ENCODE measurements at places on chromosomes 1 and 21.

DNA sequence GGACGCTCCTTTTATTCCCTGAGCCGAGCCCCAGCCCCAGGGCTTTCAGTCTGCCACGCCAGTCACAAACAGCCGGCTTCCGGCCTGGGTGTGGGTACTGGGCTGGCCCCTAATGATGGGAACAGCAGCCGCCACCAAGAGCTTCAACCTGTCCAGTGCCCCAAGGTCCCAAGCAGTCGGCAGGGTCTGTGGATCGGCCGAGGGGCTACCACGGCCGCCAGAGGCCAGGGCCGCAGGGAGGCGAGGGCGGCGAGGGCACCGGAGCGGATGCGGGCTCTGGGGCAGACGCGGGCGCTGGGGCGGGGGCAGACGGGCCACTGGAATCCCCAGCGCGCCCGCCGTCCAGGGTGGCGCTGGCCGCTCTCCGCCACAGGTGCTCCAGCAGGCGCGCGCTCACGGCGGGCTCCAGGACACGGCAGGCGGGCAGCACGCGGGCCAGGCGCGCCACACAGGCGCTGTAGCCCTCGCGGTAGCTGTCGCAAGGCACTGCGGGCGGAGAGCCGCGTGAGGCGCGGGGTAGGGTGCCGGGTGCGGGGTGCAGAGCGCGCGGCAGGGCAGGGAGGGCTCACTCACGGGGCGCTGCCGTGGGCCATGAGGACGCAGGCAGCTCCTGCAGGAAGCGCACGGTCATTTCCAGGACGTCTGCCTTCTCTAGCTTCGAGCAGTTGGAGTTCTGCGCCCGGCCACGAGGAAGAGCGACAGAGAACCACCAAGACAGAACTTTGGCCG lies 887 bp downstream of the HES2 start:
- no peak for DNase-seq

DNA sequence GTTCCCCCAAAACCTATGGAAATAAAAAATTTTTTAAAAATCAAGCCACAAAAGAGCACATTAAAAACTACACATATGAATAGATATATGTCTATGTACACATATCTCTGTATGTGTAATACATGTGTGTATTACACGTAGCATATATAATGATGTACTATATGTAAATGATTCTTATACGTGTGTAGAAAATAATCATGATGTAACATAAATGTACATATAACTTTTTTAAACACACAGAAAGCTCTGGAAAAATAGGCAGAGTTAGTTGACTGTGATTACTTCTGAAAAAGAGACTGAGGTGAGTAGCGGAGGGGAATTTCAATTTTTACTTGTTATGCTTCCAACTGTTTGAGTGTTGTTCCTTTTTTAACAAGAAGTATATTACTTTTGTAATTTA lies 405.0 kb downstream of the CAMTA1 start:
- no peak for DNase-seq

DNA sequence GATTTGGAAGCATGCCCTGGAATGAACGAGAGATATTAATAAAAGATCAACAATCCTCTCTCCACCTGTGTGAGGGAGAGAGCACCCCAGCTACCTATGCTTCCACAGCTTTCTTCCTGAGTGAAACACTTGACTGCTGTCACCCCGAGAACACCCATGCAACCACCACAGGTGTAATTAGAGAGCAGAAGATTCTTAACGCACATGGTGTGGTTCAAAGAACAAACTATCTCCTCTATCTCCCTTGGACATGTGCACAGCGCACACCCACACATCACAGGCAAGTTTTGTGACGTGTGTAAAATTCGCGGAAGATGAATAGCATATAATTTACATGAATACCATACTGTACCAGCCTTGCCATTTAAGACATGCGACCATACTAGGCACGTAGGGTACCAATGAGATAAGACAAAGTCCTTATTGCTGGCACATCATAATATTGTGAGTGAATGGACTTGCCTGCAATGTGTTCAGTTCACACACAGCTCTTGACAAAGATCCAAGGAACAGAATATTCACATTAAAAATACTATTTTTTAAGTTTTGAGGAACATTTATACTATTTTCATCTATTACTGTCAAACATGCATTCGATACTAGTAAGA lies 11.6 kb downstream of the ERRFI1 start:
- DNase-seq = no peak

GRCh38 chr1:101697072-101697471 lies 299.7 kb downstream of the OLFM3 start:
- no peak for DNase-seq

- DNase-seq = peak; percentile 20
Measured at GRCh38 chr1:167121375-167122120, 27.7 kb downstream of the STYXL2 start.

- no peak for DNase-seq
Measured at GRCh38 chr1:185531838-185532237, 202.4 kb upstream of the HMCN1 start.

DNA sequence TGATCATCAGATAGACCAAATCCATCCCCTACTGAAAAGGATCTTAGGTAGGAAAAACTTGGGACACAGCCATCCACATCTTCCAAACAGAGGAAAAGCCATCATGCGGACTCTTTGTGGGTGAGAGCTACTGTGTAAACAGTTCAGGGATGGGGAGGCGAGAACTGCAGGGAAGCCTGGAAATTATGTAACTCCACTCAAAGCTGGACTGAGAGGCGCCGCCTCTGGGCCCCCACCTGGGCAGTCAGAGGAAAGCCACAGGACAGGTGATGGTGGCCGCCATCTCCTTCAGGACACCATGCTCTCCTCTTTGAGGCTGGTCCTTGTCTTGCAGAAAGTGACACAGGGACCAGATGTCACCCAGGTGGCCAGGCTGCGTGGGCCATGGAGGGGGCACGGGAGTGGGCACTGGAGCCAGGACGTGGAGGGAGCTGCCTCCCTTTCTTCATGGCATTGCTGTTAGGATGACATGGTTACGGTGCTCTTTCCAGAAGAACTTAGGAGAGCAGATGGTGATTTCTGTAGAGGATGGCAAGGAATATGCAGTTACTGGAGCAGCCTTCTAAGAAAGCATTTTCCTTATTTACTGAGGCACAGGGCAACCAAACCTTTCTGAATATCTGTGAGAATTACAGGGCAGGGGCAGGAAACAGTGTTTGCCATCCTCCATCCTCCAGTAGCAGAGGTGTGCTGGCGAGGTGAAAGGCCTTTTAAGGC lies 32.0 kb upstream of the TDRD10 start:
- no peak for DNase-seq

DNA sequence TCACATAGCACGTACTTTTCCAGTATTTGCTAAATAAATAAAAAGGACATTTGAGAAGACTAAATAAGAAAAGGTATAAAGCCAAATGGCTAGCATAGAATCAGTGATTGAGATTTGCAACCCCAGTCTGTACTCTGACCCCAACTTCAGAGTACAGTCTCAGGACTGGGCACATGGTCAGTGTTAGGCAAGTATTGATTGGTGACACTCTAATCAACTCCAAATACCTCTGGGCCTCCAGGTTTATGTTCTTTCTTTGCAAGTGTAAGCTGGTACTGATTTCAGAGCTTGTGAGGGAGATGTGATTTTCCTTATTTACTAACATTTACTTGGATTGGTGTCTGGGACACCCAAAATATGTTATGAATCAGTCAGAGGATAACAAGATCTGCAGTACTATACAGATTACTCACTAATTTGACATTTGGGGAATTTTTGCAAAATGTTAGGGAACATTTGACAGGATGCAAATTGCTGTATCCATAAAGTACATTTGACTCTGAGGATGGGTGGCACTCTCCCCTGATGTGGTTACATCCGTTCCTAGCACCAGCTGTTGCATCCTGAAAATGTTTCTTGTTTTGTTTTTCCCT lies 34.2 kb downstream of the LMO4 start:
- no peak for DNase-seq

DNA sequence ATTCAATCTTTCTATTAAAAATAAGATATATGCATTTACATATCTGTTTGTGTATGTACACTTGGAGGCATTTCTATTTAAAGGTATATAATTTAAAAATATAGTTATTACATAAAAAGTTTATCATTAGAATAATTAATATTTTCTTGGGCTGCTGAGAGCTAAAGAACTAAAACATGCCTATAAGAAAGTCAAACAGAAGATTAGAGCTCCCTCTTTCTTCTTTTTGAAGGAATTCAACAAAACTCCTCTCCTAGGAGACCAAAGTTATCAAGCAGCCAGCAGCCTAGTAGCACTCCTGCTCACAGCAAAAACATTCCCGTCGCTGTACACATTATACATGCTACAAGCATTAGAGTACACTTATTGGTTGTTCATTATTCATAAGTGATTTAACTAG lies 216.4 kb downstream of the VAV3 start:
- DNase-seq = no peak

- DNase-seq = no peak
Measured at GRCh38 chr1:93959413-93959812, 50.2 kb upstream of the GCLM start.

DNA sequence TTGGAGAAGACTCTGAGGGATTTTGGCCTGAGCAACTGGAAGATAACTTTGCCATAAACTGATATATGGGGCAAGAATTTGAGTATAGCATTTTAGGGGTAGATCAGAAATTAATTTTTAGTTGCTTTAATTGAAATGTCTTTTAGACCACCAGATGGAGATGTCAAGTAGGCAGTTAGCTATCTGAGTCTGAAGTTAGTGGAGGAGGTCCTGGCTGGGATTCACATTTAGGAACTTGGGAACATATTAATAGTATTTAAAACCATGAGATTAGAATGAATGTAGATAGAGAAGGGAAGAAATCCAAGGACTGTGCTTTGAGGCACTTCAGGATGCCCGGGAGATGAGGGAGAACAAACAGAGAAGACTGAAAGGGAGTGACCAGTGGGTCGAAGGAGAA lies 32.6 kb downstream of the SLC44A3 start:
- DNase-seq = no peak

DNA sequence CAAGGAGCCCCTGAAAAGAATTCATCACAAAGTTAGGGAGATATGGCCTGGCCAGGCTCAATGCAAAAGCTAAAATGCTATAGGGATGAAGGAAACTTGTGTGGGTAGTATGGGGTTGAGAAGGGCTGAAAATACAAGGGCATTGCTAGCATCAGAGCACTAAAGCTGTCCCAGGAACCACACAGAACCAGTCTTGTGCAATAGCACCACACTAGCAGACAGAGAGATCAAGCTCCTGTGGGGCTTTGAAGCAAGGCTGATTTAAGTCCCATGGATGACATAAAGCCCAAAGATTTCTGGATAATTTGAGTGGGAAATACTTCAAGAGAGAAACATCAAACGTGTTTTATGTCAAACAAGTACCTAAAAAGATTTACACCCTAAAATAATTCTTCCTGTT lies 97.1 kb downstream of the VAV3 start:
- no peak for DNase-seq

DNA sequence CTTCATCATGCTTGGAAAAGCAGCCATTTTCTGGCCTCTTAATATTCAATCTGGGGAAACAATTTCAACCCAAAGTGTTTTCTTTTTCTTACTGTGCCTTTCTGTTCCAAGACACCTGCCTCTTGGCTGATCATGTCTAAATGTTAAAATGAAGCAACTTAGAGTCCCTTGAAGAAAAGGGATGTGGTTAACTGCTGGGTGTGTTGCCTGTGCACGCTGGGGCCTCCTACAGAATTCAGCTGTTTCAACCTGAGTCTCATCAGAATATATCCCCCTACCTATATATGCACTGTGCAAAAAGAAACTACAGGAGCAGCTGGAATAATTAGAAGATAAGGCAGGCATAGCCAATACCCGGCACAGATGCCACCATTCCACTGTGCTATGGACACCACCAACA lies 222.0 kb downstream of the OMA1 start:
- no peak for DNase-seq

DNA sequence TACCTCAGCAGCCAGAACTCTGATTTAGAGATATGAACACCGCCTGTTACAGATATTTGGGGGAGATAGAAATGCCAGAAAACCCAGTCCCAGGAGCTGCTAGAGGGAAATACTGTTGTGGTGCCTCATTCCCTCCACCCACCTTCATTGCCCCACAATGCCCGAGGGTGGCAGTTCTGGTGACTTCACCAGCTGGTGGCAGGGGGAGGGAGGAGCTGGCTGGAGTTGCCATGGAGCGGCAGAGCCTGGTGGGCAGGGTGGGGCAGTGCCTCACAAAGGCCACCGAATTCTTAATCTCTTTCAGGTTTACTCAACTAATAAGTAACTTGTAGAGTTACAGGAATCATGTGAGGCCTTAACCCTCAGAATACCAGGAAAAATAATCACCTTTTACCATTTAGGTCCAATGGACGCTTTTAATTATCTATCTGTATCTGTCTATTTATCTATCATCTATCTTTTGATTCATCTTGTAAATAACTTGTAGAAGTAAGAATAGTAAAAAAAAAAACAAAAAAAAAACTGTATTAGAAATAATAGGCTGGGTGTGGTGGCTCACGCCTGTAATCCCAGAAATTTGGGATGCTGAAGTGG lies 11.7 kb upstream of the S100A11 start:
- DNase-seq = peak; percentile 66

- DNase-seq = peak; percentile 90
Measured at GRCh38 chr1:150696995-150697927, at the start of gene GOLPH3L. Gene GOLPH3L, minus strand, starts transcription at chr1:150697154. Its CDS starts 2,316 bp downstream, at chr1:150694838.

GRCh38 chr1:198858033-198858432 lies 219.2 kb downstream of the PTPRC start:
- no peak for DNase-seq

GRCh38 chr1:169812131-169812530 lies 17.4 kb upstream of the METTL18 start:
- DNase-seq = no peak

DNA sequence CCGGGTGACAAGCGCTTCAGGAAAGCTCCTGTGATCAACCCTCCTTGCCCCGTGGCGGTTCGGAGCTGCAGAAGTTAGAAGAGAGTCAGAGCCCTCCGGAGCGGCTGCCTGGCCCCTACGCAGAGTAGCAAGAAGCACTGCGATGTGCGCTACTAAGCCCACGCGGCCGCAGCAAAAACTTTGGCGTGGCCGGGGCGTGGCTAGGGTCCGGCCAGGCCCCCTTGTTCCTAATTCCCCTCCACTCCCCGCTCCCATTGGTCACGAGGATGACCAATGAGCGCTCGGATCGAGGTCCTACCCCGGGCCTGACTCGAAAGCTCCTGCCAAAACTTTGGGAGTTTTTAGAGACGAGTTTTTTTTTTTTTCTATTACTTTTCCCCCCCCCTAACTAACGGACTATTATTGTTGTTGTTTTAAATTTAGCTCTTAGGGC lies at the start of gene HLX:
Gene HLX (plus strand): TSS at position 368 of the 433 bp plus-strand sequence. CDS start 415 bp downstream, outside the sequence.
- peak; percentile 13 for DNase-seq

DNA sequence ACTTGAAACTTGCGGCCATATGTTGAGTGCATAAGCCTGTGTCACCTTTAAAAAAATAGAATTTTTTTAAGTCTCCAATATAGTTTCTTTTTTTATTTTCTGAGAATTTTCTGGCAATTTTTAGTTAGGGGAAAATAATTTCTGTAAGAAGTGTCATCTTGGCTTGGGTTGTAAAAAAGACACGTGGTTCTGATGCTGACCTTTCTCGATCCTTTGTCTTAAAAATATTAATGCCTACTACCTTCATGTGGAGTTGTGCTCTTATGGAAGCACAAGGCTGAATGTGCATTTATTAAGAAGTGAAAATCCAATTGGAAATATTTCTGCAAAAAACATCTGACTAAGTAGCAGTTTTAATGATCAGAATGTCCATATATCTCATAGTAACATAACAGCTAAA lies 3.5 kb downstream of the ELAVL4 start:
- DNase-seq = no peak
